Activated B cell treated with CpG ODN at 0.5 μM for 24 hours (primary cell): ENCODE measurements at places on chromosomes 11 and 22. TPM values are rescaled to one million over a fixed set of nuclear protein-coding genes. Genes with fewer than 3 reads are reported as not detected.

Gene RTN4RL2
- total RNA-seq: 0.13 and 0.24 TPM in 2 replicates

Gene KCTD14
- total RNA-seq: 0.20 and 0.22 TPM in 2 replicates

Gene TMEM121B
- 0.16 and 0.17 TPM in 2 replicates for total RNA-seq

Gene LMO1
- total RNA-seq: not detected in 2 replicates

DNA sequence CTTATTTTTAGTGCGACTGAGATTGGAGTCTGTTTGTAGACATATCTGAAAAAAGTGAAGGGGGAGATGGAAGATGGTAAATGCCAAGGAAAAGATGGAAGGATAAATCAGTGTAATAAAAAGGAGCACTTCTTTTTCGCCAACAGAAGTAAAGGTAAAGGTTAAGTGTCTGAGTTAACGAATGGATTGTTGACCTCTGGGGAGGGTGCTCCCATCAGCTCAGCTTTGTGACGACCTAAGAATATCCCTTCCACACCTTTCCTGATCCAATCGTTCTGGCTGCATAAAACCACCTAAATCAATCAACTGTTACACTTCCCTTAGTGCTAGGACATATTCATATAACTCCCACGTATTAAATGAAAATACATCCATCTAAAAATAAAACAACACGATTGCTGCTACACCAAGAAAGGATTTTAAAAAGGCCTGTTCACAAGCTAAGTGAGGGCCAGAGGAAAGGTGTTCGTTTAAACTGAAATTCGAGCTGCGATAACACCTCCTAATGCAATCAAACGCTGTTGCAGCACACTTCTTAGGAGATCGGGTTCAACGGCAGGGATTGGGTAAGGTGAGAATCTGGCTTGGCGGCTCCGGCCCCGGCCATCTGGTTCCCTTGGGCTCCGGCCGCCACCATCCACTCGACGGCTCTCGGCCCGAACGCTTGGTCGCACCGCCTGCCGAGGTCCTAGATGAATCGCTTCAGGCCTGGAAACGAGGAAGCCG, 658 bp downstream of the C11orf71 start:
- peaks cover 45% of the 10 kb centered on the region for H3K4me1 ChIP-seq
- peak overlapping the region; percentile 98 for H3K27ac ChIP-seq
- DNase-seq: no peak
- H3K36me3 ChIP-seq: peaks cover 26% of the 10 kb centered on the region
- H3K27me3 ChIP-seq: no peaks in the 10 kb centered on the region
- H3K4me3 ChIP-seq: peak overlapping the region; percentile 96

DNA sequence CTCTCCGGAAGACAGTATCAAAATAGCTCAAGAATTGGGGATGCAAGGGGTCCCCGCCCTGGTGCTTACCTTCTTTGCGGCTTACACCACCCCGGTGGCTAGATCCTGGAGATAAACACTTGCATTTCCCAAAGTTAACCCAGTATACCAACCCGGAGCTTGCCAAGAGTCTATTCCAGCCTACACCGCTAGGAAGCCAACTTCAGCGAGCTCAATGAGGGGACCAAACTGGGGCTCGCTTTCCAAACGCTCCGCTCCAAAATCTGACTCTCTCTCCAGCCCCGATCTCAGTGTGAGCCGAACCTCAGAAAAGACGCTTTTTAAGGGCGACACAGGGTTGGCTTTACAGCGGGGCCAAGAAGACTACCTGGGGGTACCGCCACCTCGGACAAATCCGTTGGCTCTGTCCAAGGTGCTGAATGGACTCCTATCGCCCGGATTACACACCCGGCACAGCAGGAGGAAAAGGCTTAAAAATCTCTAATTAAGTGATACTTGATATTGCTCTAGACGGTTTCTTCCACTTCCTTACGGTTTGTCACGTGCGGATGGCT, 20.1 kb upstream of the BDNF start:
- no peak overlapping the region for H3K27ac ChIP-seq
- no peaks in the 10 kb centered on the region for H3K36me3 ChIP-seq
- H3K4me1 ChIP-seq: peaks cover 6% of the 10 kb centered on the region
- peaks cover 59% of the 10 kb centered on the region for H3K27me3 ChIP-seq

DNA sequence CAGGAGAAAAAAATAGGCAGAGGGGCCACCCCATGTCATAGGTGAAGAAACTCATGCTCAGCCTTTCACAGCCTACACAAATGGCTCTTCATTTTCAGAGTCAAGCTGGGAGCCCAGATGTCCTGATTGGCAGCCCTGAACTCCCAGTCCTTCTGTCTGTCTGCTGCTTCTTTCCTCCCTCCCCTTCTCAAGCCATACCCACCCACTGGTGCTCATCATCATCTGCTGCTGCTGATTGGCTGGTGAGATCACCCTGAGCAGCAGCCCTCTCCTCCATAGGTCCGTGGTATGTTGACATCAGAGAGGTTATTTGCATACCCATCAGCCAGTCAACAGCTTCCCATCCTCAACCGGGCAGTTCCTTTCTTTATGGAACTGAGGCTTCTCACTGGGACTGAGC, 46.1 kb upstream of the PRDM11 start:
- H3K27ac ChIP-seq: no peak overlapping the region
- DNase-seq: no peak
- H3K4me3 ChIP-seq: no peak overlapping the region
- peaks cover 19% of the 10 kb centered on the region for H3K27me3 ChIP-seq

- H3K4me3 ChIP-seq: no peak overlapping the region
- no peak overlapping the region for H3K27ac ChIP-seq
- DNase-seq: no peak
- H3K4me1 ChIP-seq: no peaks in the 10 kb centered on the region
- H3K27me3 ChIP-seq: no peaks in the 10 kb centered on the region
- H3K36me3 ChIP-seq: no peaks in the 10 kb centered on the region
These were observed 153.2 kb upstream of the CCDC179 start for GRCh38 chr11:23013509-23013908.

- no peak overlapping the region for H3K27ac ChIP-seq
- H3K4me3 ChIP-seq: no peak overlapping the region
These were observed 127.7 kb downstream of the OSBP2 start for GRCh38 chr22:30822216-30823014.

DNA sequence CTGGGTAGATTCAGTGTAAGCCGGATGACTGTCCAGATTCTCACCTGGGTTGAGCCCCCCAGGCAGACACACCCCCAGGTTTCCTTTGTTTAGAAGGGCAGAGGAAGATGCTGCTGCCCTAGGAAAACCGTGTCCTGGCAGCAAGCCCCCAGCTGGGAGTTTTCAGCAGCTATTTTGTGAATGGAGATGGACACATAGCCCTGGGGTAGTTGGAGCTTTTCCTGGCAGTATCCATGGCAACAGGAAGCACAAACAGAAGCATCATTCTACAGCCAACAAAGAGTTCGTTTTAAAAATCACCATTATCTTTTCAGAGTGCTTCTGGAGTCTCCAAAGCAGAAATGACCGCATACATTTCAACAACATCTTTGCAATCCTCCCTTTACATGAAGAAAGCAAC, 245.5 kb downstream of the BRD1 start:
- no peak for DNase-seq
- H3K4me1 ChIP-seq: peaks cover 5% of the 10 kb centered on the region
- no peak overlapping the region for H3K4me3 ChIP-seq
- H3K27ac ChIP-seq: no peak overlapping the region

GRCh38 chr11:127137771-127138280, 137.3 kb upstream of the KIRREL3 start:
- H3K4me1 ChIP-seq: no peaks in the 10 kb centered on the region
- H3K4me3 ChIP-seq: no peak overlapping the region
- DNase-seq: no peak
- no peaks in the 10 kb centered on the region for H3K36me3 ChIP-seq
- H3K27ac ChIP-seq: no peak overlapping the region

GRCh38 chr11:64559351-64560138, 31.5 kb upstream of the SLC22A12 start:
- no peak overlapping the region for H3K27ac ChIP-seq
- H3K27me3 ChIP-seq: peaks cover 1% of the 10 kb centered on the region
- no peak overlapping the region for H3K4me3 ChIP-seq
- no peak for DNase-seq
- H3K36me3 ChIP-seq: no peaks in the 10 kb centered on the region

- no peak for DNase-seq
- peaks cover 10% of the 10 kb centered on the region for H3K27me3 ChIP-seq
- peaks cover 25% of the 10 kb centered on the region for H3K36me3 ChIP-seq
- no peak overlapping the region for H3K27ac ChIP-seq
- peaks cover 21% of the 10 kb centered on the region for H3K4me1 ChIP-seq
These were observed 2.1 kb upstream of the PHLDB1 start for GRCh38 chr11:118605116-118605867.

DNA sequence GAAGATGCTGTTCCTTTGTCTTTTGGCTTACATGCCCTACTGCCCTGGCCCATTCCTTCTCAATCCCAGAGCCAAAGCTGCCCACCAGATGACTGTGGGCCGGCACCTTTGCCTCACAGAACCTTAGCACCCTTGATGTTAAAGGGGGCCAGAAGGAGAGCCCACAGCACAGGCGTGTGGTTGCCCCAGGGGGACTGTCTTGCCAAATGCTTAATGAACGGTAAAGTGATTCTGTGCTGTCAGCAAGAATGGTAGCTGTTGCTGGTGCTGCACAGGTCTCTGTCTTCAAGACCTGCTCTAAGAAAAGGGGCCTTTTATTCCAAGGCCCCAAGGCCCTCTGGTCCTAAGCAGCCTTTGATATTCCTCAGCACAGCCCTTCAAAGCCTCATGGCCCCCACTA, 113.3 kb downstream of the MORC2 start:
- DNase-seq: no peak
- peaks cover 8% of the 10 kb centered on the region for H3K27me3 ChIP-seq
- no peaks in the 10 kb centered on the region for H3K4me1 ChIP-seq

DNA sequence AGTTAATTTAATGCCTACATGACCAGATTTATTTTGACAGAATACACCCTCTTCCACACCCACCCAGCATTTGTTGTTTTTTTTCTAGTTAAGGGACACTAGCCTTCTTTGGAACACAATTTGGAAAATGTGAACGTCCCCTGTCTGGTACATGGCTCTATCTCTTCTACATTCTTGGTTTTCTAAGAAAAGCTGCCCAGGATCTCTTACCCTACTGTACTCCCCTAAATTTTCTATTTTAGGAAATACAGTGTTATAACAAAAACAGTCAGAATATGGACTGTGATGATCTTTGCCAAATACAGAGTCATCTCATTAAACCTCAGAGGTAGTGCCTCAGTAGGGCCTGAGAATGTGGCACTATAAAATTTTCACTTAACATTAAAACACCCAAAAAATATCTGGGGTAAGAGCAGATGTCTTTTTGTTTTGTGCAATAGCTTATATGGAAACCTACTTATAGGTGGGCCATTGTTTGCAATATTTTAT, 93.1 kb upstream of the SPON1 start:
- peaks cover 10% of the 10 kb centered on the region for H3K27me3 ChIP-seq
- no peak overlapping the region for H3K4me3 ChIP-seq
- no peaks in the 10 kb centered on the region for H3K36me3 ChIP-seq

- H3K4me1 ChIP-seq: no peaks in the 10 kb centered on the region
- no peaks in the 10 kb centered on the region for H3K27me3 ChIP-seq
- H3K4me3 ChIP-seq: no peak overlapping the region
- DNase-seq: no peak
- H3K27ac ChIP-seq: no peak overlapping the region
- H3K36me3 ChIP-seq: no peaks in the 10 kb centered on the region
These were observed 377.0 kb downstream of the ETS1 start for GRCh38 chr11:128210148-128210940.
